ENCODE measurements at places on chromosomes 6 and 20. TPM values are rescaled to one million over a fixed set of nuclear protein-coding genes. Genes with fewer than 3 reads are reported as not detected.

The HEY2 gene
- not detected for total RNA-seq

The OPN5 gene
- total RNA-seq = not detected

The GJA10 gene
- not detected for total RNA-seq

The SPDEF gene
- 0.11 TPM for total RNA-seq

The PPP1R14C gene
- 14.1 TPM for total RNA-seq

The MAP7 gene
- total RNA-seq = 6.1 TPM

The TRAM2 gene
- total RNA-seq = 10.8 TPM

The FAM209B gene
- not detected for total RNA-seq

The RUNX2 gene
- 0.98 TPM for total RNA-seq

The SYCP2L gene
- 21.5 TPM for total RNA-seq

The INSM1 gene
- total RNA-seq = not detected

The SLCO4A1 gene
- 21.9 TPM for total RNA-seq

The CCR6 gene
- total RNA-seq = not detected

The TPX2 gene
- 171 TPM for total RNA-seq

The SF3B5 gene
- 399 TPM for total RNA-seq

The TPD52L1 gene
- total RNA-seq = 74.0 TPM

The TMEM217 gene
- 1.9 TPM for total RNA-seq

The DOK5 gene
- total RNA-seq = not detected

The AKAP7 gene
- total RNA-seq = 1.6 TPM

The SNAP91 gene
- not detected for total RNA-seq

The DSP gene
- 0.27 TPM for total RNA-seq

The GPR6 gene
- total RNA-seq = not detected

The OR12D1 gene
- total RNA-seq = not detected

The RRAGD gene
- total RNA-seq = 0.04 TPM

The TP53TG5 gene
- total RNA-seq = not detected

The TUBB2A gene
- total RNA-seq = 82.4 TPM

The TXNDC5 gene
- 137 TPM for total RNA-seq

The GMPR gene
- 64.1 TPM for total RNA-seq

The FAM110A gene
- 15.5 TPM for total RNA-seq

The NKX2-2 gene
- total RNA-seq = not detected

The ANGPT4 gene
- not detected for total RNA-seq

The MYLK2 gene
- 0.53 TPM for total RNA-seq

The MCHR2 gene
- total RNA-seq = not detected

The PPP1R16B gene
- 11.5 TPM for total RNA-seq

The SNX14 gene
- total RNA-seq = 72.7 TPM

The CRIP3 gene
- 0.89 TPM for total RNA-seq

The SDHAF4 gene
- 6.5 TPM for total RNA-seq

The PTCHD4 gene
- total RNA-seq = not detected

The C2 gene
- total RNA-seq = 1.1 TPM

The USP49 gene
- total RNA-seq = 6.9 TPM

The SMOC2 gene
- 1.7 TPM for total RNA-seq

The TNF gene
- 0.40 TPM for total RNA-seq

The TRIM40 gene
- total RNA-seq = not detected

The PARD6B gene
- 12.3 TPM for total RNA-seq

The BMP2 gene
- total RNA-seq = not detected

The SLC35D3 gene
- not detected for total RNA-seq

The RAET1G gene
- not detected for total RNA-seq

The HMGCLL1 gene
- total RNA-seq = not detected

The VEGFA gene
- total RNA-seq = 159 TPM

The GRM1 gene
- not detected for total RNA-seq

The MACROD2 gene
- total RNA-seq = not detected

The FAM83C gene
- total RNA-seq = not detected

Data from K562 (cell line).